Activated CD4-positive, alpha-beta memory T cell treated with anti-CD3 and anti-CD28 coated beads for 36 hours (primary cell): ENCODE measurements at places on chromosomes 1 and 21. TPM values are rescaled to one million over a fixed set of nuclear protein-coding genes. Genes with fewer than 3 reads are reported as not detected.

The C1orf87 gene
- not detected for total RNA-seq

The S100A11 gene
- 460 TPM for total RNA-seq

The FAM131C gene
- total RNA-seq, result not detected

The CXADR gene
- total RNA-seq, result 0.29 TPM

The BEST4 gene
- total RNA-seq, result 1.3 TPM

The KRTAP12-2 gene
- total RNA-seq, result not detected

DNA sequence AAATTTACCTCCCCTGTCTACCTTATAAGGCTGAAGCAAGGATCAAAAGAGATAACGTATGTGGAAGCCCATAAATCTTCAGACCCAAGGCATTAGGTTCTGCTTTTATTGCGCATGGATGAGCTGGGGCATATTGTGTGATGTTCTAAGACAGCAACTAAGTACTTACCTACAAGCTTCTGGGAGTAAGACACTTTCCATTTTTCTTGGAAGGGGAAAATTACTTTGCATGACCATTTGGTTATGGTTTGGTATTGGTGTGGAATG lies 21.1 kb downstream of the LMOD1 start:
- peaks cover 1% of the 10 kb centered on the region for H3K27me3 ChIP-seq
- no peaks in the 10 kb centered on the region for H3K36me3 ChIP-seq
- no peak overlapping the region for H3K4me3 ChIP-seq
- no peak for DNase-seq
- no peaks in the 10 kb centered on the region for H3K4me1 ChIP-seq

- DNase-seq, result no peak
- H3K36me3 ChIP-seq, result no peaks in the 10 kb centered on the region
- no peaks in the 10 kb centered on the region for H3K4me1 ChIP-seq
- no peak overlapping the region for H3K4me3 ChIP-seq
- no peak overlapping the region for H3K27ac ChIP-seq
Observed at GRCh38 chr1:245516284-245516759, 361.5 kb downstream of the KIF26B start.

- no peak overlapping the region for H3K4me3 ChIP-seq
- no peak overlapping the region for H3K27ac ChIP-seq
- peak; percentile 77 for DNase-seq
- H3K4me1 ChIP-seq, result no peaks in the 10 kb centered on the region
- no peaks in the 10 kb centered on the region for H3K27me3 ChIP-seq
- no peaks in the 10 kb centered on the region for H3K36me3 ChIP-seq
Observed at GRCh38 chr1:234781241-234782065, 171.5 kb upstream of the IRF2BP2 start.

- H3K4me1 ChIP-seq, result peaks cover 45% of the 10 kb centered on the region
- H3K36me3 ChIP-seq, result no peaks in the 10 kb centered on the region
- peak overlapping the region; percentile 62 for H3K4me3 ChIP-seq
- peak; percentile 88 for DNase-seq
- peaks cover 9% of the 10 kb centered on the region for H3K27me3 ChIP-seq
Observed at GRCh38 chr1:2526824-2527555, 594 bp upstream of the PANK4 start.

DNA sequence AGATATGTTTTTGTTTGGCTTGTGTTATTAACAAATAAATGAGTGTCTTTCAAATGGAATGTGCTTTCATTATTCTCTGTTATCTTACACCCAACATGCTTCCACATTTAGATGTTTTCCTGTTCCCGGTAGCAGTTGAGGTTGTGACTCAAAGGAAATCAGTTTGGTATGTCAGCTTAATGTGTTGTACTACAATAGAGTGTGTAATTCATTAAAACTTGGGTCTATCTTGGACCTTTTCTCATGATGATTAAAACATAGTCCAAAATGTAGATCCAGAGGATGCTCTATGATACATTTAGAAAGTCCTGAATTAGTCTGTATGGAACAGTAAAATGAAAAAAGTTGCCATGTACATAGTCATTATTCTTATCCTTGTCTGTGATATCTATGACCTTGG lies 26.7 kb downstream of the RTCA start:
- H3K27ac ChIP-seq, result peak overlapping the region; percentile 47
- peaks cover 12% of the 10 kb centered on the region for H3K4me1 ChIP-seq
- H3K36me3 ChIP-seq, result peaks cover 21% of the 10 kb centered on the region

DNA sequence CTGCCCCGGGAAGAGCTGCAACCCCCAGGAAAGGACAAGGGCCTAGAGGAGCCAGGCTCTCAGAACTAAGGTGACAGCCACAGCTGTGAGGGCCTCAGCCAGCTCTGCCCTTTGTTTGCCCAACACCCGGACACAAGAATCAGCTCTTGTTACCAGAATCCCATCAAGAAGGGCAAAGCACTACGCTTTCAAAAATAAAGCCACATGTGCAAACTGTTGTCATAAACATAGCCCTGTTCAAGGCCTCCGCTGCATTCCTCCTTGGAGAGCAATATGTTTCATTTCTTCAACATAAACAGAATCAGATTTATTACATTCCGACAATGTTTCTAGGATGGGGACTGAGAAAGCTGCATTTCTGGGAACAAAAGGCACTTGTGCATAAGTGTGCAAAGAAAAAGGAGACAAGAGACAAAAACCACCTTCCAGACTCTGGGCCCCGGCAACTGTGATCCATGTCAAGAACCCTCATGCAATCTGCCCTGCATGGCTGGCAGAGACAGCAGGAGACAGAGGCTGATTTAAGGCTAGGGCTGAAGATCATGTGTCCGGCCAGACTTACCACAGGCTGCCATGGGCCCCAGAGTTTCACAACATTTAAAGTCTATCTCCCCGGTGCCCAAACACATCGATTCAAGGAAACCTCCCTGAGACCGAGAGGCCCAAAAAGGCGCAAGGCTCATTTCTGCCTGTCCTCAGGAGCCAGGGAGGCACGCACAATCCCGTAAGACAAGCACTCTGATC lies 71.0 kb downstream of the SSBP3 start:
- no peak for DNase-seq
- H3K4me3 ChIP-seq, result no peak overlapping the region
- no peaks in the 10 kb centered on the region for H3K36me3 ChIP-seq
- H3K4me1 ChIP-seq, result peaks cover 19% of the 10 kb centered on the region
- no peaks in the 10 kb centered on the region for H3K27me3 ChIP-seq

GRCh38 chr21:46667741-46668380 lies 32.4 kb downstream of the PRMT2 start:
- DNase-seq, result peak; percentile 20
- no peak overlapping the region for H3K27ac ChIP-seq
- H3K27me3 ChIP-seq, result peaks cover 2% of the 10 kb centered on the region

GRCh38 chr1:176157995-176158394 lies 49.1 kb downstream of the COP1 start:
- peaks cover 34% of the 10 kb centered on the region for H3K4me1 ChIP-seq
- peaks cover 61% of the 10 kb centered on the region for H3K36me3 ChIP-seq
- no peak overlapping the region for H3K4me3 ChIP-seq
- no peak overlapping the region for H3K27ac ChIP-seq
- DNase-seq, result no peak

DNA sequence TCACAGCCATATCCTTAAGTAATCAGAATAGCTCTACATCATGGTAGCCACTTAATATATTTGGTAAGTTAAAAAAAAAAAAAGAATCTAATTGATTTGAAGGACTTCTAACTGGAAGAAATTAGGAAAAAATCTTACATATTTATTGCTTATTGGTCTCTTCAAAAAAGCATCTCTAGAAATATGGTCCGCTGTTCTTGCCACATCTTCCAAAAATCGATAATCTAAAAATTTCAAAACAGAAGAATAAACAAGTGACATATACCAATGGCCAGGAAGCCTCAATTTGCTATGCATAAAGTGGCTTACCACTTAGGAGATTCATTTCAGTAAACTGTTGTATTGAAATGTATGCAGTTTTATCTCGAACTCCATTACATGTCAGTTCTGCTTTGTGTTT lies 2.3 kb downstream of the ZNHIT6 start:
- peaks cover 31% of the 10 kb centered on the region for H3K36me3 ChIP-seq
- no peak overlapping the region for H3K27ac ChIP-seq
- no peaks in the 10 kb centered on the region for H3K27me3 ChIP-seq
- no peak overlapping the region for H3K4me3 ChIP-seq
- no peak for DNase-seq

DNA sequence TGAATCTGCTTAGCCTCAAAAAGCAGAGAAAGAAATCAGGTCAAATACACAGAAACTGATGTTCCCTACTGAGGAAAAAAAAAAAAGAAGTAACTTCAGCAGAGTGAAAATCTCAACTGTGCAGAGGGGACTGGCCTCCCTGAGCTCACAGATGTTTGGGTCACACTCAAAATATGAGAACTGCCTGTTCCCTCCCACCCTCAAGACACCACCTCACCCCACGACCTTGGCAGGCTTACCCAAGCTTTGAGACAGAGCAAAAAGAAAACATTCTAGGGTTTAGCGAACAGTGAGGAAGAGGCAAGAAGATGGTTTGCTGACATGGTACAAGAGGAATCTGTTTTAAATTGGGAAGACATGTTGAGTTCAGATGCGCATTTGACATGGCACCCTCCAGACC lies 48.8 kb downstream of the NID1 start:
- DNase-seq, result no peak
- H3K27ac ChIP-seq, result no peak overlapping the region
- H3K4me1 ChIP-seq, result no peaks in the 10 kb centered on the region
- no peak overlapping the region for H3K4me3 ChIP-seq

DNA sequence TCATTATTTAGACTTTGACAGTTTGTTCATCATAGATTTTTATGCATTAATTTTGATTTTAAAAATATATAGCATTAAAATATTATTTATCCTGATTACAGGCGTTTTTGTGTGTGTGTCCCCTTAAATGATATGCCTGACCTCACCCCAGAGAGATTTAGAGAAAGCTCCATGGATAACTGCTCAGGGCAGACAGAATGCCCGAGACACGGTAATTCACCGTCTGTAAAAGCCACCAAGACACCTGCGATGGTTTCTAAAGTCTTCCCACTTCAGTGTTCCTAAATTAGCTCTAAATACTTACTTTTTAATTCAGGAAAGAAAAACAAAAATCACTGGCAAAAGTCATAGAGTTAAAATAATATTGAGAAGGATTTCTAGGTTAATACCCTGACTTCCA lies 350.6 kb upstream of the RUNX1 start:
- no peak for DNase-seq
- no peak overlapping the region for H3K4me3 ChIP-seq
- H3K27ac ChIP-seq, result no peak overlapping the region
- peaks cover 24% of the 10 kb centered on the region for H3K4me1 ChIP-seq
- no peaks in the 10 kb centered on the region for H3K36me3 ChIP-seq

- no peaks in the 10 kb centered on the region for H3K4me1 ChIP-seq
- H3K27ac ChIP-seq, result no peak overlapping the region
- DNase-seq, result no peak
- no peaks in the 10 kb centered on the region for H3K36me3 ChIP-seq
Observed at GRCh38 chr1:165452336-165453130, 7.6 kb upstream of the RXRG start.

- no peaks in the 10 kb centered on the region for H3K36me3 ChIP-seq
- peaks cover 9% of the 10 kb centered on the region for H3K4me1 ChIP-seq
- no peaks in the 10 kb centered on the region for H3K27me3 ChIP-seq
Observed at GRCh38 chr1:156586323-156586722, 5.3 kb upstream of the NAXE start.

GRCh38 chr1:6823793-6824192 lies 38.5 kb downstream of the CAMTA1 start:
- H3K4me3 ChIP-seq, result no peak overlapping the region
- DNase-seq, result no peak
- H3K27ac ChIP-seq, result no peak overlapping the region
- H3K4me1 ChIP-seq, result peaks cover 33% of the 10 kb centered on the region
- peaks cover 10% of the 10 kb centered on the region for H3K36me3 ChIP-seq
- no peaks in the 10 kb centered on the region for H3K27me3 ChIP-seq

DNA sequence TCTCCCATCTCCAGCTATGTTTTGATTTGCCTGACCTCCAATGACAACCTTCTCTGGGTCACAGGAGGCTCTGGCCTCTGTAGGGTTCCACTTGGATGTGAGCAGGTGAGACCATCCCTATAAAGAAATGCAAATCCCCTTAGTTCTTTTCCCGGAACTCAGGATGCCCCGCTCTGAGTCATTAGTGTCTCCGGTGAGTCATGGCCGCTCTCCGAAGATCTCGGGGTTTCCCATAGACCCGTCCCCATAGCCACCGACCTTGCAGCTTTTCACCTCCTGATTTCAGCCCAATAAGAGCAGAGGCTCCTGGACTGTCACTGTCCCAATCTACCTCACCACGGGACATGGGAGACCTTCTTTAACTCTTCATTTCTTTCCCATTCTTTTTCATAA lies 98.2 kb downstream of the PGBD5 start:
- peak; percentile 80 for DNase-seq
- peaks cover 8% of the 10 kb centered on the region for H3K27me3 ChIP-seq
- peaks cover 15% of the 10 kb centered on the region for H3K4me1 ChIP-seq
- H3K27ac ChIP-seq, result peak overlapping the region; percentile 58
- H3K36me3 ChIP-seq, result no peaks in the 10 kb centered on the region
- H3K4me3 ChIP-seq, result no peak overlapping the region

- H3K27me3 ChIP-seq, result peaks cover 10% of the 10 kb centered on the region
- peak overlapping the region; percentile 31 for H3K4me3 ChIP-seq
- no peak overlapping the region for H3K27ac ChIP-seq
- H3K4me1 ChIP-seq, result peaks cover 25% of the 10 kb centered on the region
Observed at GRCh38 chr21:45592208-45592619, 50.0 kb upstream of the SLC19A1 start.

- no peaks in the 10 kb centered on the region for H3K36me3 ChIP-seq
- no peak overlapping the region for H3K4me3 ChIP-seq
- DNase-seq, result no peak
- H3K27me3 ChIP-seq, result no peaks in the 10 kb centered on the region
- peaks cover 9% of the 10 kb centered on the region for H3K4me1 ChIP-seq
- H3K27ac ChIP-seq, result no peak overlapping the region
Observed at GRCh38 chr1:228148196-228148861, 1.4 kb upstream of the GJC2 start.
